Left colon (tissue), 2 donors: ENCODE measurements at places on chromosomes 13 and 19.

DNA sequence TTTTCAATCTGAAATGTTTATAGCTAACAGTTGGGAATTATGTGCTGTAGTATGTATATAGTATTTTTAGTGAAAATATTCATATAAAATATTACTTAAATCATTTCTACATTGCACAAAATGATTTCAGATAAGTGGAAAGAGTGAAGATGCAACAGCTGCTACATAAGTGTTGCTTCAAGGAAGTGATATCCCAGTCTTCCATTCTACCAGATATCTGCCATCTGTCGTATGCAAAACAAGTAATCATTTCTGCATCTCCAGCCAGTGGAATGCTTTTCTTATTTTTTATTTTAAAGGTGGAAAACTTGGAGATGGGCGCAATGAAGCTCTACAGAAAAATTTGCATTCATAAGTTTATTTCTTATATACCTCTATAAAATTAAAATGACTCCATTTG is 152.5 kb upstream of the MAB21L1 start:
- no peak for DNase-seq

DNA sequence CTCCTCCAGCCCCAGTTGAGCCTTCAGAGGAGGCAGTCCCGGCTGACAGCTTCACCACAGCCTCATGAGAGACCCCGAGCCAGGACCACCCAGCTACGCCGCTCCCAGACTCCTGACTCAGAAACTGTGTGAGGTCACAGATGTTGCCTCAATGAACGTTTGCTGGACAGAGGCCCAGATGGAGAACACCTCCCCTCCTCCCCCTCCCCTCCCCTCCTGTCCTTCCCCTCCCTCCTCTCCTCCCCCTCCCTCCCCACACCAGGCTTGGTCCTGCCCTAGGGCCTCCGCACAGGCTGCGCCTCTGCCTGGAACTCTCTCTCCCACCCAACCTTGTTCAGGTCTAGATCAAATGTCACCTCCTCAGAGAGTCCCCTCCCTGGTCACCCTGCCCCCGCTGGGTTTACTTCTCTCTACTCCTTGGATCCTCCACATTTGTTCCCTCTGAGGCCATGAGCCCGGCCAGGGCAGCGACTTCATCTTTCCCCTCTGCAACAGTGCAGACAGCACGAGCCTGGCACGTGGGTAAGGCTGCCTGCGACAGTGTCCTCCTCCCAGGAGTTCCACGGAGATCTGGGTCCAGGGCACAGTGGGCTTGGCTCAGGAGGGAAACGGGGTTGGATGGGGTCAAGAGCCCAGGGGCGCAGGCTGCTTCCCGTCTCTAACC is 17.4 kb downstream of the PIP5K1C start:
- no peak for DNase-seq

- no peak for DNase-seq
Observed at GRCh38 chr13:100546713-100547405, 41.7 kb downstream of the GGACT start.

DNA sequence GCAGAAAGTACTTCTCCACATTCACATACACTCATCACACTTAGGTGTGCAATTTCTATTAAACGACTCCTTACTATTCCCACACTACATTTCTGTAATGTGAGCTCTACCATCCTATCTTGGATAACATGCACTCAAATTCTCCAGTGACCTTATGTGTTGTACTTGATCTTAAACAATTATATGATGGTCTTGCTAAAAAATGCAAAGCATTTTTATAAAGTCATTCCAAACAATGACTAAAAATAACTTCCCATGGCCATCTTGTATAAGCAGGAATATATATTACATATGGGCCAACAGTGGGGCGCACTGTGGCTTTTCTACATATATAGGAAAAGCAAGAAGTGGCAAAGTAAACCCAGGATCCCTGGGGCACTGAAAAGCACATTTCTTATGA is 155.5 kb downstream of the FLT1 start:
- no peak for DNase-seq

GRCh38 chr13:107119989-107120881 is 552.3 kb upstream of the ARGLU1 start:
- DNase-seq, result no peak

- DNase-seq, result no peak
Observed at GRCh38 chr19:6710273-6711077, 10.0 kb downstream of the C3 start.

- no peak for DNase-seq
Observed at GRCh38 chr13:33003458-33004019, 12.7 kb upstream of the KL start.

- no peak for DNase-seq
Observed at GRCh38 chr13:49455007-49455398, 10.9 kb downstream of the SETDB2 start.

GRCh38 chr13:111559612-111560403 is 239.4 kb downstream of the TEX29 start:
- peak; percentile 9 for DNase-seq
